Pancreas (tissue), 10 donors: ENCODE measurements at places on chromosomes 1 and 21. TPM values are rescaled to one million over a fixed set of nuclear protein-coding genes. Genes with fewer than 3 reads are reported as not detected.

GRCh38 chr1:220700556-220701179 is 10.5 kb downstream of the C1orf115 start:
- no peak for DNase-seq

DNA sequence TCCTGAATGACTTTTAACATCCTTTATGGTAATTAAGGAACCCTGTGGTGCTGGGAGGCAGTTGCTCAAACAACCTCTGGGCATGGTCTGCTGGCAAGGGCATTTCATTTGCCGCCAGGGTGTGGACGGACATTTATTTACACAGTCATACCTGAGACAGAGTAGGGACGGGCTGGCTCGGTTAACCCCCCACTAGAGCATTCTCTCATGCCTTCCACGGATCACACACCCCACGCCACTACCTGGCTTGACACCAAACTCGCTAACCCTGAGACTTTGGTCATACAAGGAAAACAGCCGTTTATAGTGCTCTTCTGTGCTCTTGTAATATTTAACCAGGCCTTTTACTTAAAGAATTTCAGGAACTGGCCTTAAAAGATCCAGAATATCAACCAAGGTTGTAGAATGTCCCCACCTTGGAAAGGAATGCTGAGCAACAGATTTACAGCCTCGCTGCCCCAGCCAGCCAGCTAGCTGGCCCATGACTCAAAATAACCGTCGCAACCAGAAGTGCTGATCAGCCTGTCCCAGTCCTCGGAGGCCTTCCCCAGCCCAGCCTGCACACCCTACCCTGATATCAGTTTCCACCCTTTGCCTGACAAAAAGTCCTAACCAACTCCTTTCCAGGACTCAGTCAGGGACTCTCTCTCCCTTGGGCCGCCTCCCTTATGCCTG is 6.5 kb upstream of the PDXK start:
- DNase-seq = peak; percentile 71

- DNase-seq = no peak
These were observed 6.5 kb upstream of the RGS16 start for GRCh38 chr1:182610606-182611194.

GRCh38 chr1:64848803-64849202 is 103.9 kb downstream of the RAVER2 start:
- DNase-seq = no peak

DNA sequence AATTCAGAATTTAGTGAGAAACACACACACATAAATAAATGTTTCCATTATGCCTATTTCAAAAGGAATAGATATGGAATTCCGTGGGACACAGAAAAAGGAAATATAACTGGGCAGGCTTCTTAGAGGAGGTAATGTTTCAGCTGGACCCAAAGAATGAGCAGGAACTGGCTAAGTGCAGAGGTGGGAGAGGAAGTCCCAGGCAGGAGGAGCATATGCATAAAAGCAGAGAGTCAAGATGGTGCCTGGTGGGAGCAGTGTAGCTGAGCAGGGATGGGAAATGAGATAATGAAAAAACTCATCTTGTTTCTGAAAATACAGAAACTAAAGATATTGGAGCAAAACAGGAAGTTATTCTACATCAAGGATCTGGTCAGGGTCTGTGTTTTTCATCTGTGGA is 115.2 kb upstream of the MAGI3 start:
- no peak for DNase-seq

DNA sequence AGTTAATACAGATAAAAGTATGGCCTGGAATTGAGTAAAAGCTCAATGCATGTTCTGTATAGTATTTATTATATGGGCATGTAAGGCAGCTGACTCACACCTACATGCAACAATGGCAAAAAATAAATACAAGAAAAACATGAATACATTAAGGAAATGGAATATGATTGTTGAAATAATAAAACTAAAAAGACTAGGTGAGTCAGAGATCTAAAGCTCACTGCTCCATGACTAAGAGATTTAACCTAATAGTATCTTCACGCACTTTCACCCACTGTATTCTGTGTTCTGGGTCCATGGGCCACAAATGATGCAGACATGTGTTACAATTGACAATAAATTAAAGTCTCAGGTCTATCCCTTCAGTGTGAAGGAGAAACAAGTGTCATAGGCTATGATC is 607.0 kb downstream of the AGBL4 start:
- DNase-seq = no peak

DNA sequence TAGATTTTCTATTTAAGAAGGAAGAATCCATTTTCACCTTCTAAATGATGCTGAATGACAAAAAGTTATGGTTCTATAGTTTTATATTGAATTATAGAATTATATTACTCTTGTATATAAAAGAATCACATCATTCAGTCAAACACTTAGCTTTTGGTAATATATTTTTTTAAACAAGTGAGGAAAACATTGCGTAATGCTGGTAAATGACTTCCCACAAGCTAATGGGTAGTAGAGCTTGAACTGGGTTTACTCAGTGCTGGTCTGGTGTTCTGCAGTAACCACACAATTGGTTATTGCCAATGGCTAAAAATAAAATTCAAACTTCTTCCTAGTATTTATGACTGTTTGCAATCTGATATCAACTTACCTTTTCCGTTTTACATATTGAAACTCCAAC is 10.6 kb upstream of the GIPC2 start:
- no peak for DNase-seq

GRCh38 chr1:229024528-229025130 is 246.3 kb upstream of the RAB4A start:
- no peak for DNase-seq

DNA sequence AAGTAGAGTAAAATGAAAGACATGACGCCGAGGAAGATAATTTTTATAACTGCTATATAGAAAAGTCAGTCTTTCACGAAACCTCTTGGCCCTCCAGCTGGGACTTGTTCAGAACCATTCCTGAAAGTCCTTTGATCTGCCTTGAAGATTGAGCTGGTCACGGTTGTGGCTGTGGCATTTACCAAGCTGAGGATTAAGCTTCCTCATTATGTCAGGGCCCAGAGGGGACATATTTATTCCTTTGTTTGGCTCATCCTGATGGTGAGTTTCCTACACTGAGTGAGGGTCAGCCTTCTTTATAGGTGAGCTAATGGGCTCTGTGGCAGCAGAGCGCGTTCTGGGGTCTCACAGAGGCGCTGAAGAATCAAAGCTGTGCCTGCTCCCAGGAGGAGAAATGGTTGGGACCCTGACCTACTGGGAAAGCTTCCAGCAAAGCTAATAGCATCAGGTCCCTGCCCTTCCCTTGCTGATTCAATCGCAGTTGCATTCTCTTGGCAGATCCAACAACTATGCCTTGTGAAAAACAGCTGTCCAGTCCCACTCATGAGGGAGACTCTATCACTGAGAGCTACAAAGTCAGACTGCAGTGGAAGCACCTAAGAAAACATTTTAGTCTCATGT is 43.2 kb upstream of the PBX1 start:
- no peak for DNase-seq

KRTAP7-1 gene
- not detected for total RNA-seq

DNA sequence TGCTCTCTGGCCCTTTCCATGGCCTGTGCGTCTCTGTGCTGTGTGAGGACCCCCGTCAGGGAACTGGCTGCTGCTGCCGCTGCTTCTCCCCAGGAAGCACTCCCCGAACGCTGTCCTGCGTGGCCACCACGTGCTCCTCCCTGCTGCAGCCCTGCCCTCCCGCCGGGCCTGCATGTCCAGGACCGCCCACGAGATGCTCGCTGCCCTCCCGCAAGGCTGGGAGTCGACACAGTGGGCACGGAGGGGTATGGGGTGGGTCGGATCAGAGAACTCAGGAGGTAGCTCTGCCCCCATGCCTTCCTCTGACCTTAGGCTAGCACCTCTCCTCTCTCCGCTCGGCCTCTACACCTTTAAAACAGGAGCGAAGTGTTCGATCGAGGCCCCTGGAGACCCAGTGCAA is 171.9 kb upstream of the AJAP1 start:
- DNase-seq = no peak

CCT3 gene
- total RNA-seq = 84.3 TPM

RGS5 gene
- 10.0 TPM for total RNA-seq

PEAR1 gene
- total RNA-seq = 5.6 TPM

- DNase-seq = no peak
These were observed 45.1 kb upstream of the RGS2 start for GRCh38 chr1:192763756-192764155.

DNA sequence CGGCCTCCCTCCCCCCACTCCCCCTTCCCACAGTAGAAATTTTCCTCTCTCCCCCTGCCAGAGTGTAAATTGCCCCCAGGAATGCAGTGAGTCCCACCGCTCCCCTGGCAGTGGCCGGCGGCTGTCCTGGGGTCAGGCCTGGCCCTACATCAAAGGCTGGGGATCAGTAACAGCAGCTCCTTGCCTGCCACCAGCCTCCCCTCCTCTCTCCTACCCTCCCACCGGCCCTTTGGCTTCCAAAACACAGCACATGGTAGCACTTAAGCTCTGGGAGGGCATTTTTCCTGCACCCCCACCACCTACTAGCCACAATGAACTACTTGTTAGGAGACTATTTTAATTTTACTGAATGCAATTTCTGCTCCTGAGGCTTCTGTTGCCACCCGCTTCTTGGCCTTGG is 9.0 kb upstream of the COL8A2 start:
- DNase-seq = no peak

ANGPTL7 gene
- total RNA-seq = not detected

DNA sequence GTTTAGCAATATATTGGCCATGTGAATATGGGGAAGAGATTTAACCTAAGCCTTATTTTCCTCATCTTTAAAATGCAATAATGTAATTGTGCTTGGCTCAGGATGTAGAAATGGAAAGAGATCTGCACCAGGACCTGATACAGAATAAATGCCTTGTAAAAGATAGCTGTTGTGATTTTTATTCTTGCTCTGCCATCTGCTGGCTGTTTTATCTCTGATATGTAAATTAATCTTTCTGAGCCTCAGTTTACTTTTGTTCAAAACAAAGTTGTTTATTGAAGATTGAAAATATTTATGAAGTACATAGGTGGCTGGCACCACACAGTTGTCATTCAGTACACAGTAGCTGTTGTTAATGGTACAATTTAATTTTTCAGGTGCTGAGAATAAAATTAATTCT is 21.9 kb downstream of the ZYG11B start:
- DNase-seq = no peak

DMBX1 gene
- not detected for total RNA-seq

DNA sequence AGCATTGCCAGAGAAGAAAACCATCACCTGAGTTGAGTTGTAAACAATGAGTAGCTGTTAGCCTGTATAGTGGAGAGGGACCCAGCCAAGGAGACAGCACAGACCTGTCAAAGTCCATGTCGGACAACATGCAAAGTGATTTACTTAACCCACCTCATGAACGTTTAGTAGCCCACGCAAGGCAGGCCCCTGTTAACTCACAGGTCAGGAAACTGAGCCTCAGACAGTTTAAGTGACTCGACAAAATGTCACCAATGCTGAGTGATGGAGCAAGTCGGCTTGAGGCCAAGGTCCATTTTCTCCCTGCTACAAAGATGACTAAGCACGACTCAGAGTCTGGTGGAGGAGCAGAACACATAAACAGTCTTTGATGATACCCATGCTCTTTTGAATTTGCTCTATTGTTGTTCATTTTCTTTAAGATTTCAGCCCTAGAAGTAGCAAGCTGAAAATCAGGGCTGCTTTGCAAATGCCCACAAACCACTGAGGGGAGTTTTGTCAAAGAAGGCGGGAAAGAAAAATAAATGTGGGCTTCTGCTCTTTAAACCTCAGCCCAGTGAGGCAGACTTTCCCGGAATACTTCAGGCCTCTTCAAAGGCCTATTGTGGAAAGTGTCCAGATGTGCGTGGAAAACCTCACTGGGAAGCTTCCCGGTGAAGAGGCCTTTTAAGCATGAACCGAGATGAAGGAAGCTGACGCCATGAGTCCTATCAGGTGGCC is 83.8 kb upstream of the HOOK1 start:
- DNase-seq = peak; percentile 63

DNA sequence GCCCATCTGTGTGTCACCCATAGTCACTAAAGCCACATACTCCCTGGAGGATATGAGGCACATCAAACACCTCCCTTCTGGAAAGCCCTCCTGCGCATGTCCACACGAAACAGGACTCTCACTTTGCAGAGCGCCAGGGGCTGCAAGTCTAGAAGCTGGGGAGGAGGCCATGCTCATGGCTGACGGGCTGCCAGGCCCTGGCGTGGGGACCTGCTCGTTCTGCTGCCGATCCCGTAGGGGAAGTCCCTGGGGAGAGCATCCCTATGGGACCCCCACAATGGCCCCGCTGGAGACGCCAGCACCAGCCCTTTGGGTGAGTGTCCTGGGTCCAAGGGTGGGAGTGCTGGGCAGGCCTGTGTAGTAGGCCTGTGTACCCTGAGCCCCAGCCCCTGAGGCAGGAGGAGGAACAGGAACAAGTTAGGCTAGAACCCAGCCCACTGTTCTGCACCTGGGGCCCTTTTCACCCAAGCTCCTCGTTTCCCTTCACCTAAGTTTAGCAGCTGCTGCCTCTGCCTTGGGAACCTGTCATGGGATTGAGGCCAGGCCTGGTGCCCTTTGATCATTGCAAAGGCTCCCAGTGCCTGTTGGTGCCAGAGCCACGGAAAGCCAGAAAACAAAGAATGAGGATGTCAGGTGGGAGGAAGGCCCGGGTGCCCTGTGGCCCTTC is 9.9 kb downstream of the FAM3B start:
- DNase-seq = peak; percentile 80

ECM1 gene
- 2.3 TPM for total RNA-seq

DNA sequence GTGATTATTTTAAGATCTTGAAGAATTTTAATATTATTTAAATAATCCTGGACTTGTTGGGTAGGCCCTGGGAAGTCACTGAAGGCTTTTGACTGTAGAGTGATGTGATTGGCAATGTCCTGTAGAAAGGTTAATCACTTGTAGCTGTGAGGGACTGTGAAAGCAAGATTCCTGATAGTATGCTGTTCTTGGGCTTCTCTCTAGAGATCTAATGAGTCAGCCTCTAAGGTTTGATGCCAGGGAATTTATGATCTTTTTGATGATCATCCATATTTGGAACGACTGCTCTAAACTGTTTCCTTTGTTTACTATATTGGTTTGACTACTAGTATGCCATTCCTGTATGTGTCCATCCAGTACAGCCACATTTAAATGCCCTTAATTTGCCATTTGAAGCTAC is 56.5 kb downstream of the CAMSAP2 start:
- no peak for DNase-seq

GRCh38 chr21:34992180-34992579 is 56.9 kb downstream of the RUNX1 start:
- no peak for DNase-seq

DNA sequence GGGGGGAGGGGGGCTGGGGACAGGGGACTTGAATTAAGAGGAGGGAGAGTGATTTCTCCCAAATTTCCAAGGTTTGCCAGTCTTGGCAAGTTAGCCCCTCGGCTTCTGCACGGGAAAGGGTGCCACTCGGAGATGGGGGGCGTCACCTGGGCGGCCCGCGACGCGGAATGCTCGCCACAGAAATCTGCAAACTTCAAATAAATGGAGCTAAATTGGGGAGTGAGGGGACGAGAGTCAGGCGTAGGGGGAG is 885 bp upstream of the SSBP3 start:
- no peak for DNase-seq

- DNase-seq = no peak
These were observed 53.1 kb downstream of the MEGF6 start for GRCh38 chr1:3558036-3558726.

PDZK1 gene
- total RNA-seq = 8.0 TPM

TFAP2E gene
- total RNA-seq = 0.26 TPM

- peak; percentile 17 for DNase-seq
These were observed 83.0 kb upstream of the BACH1 start for GRCh38 chr21:29215709-29216108.

FAM167B gene
- total RNA-seq = 3.1 TPM

LDLRAD2 gene
- 0.05 TPM for total RNA-seq

ARHGEF19 gene
- 10.6 TPM for total RNA-seq

GRCh38 chr1:229653420-229653819 is 27.4 kb downstream of the URB2 start:
- no peak for DNase-seq
